Psoas muscle (tissue), 8 donors: ENCODE measurements at places on chromosomes 2 and 18. TPM values are rescaled to one million over a fixed set of nuclear protein-coding genes. Genes with fewer than 3 reads are reported as not detected.

The FEV gene
- not detected for polyA plus RNA-seq

- H3K4me3 ChIP-seq, result no peak overlapping the region
These were observed 7.1 kb downstream of the RBM45 start for GRCh38 chr2:178119179-178119922.

DNA sequence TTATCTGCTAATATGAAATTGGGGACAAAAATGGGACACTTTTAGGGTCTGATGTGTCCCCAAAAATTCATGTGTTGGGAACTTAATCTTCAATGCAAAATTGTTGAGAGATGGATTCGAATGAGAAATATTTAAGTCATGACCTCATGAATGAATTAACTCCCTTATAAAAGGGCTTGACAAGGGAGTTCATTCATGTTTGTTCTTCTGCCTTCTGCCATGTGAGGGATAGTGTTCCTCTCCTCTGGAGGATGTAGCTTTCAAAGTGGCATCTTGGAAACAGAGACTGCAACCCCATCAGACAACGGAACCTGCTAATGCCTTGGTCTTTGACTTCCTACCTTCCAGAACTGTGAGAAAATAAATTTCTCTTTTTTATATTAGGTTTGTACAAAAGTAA lies 89.2 kb upstream of the LINC00305 start:
- H3K27ac ChIP-seq, result no peak overlapping the region
- H3K36me3 ChIP-seq, result no peaks in the 10 kb centered on the region
- DNase-seq, result no peak
- H3K4me3 ChIP-seq, result no peak overlapping the region
- no peaks in the 10 kb centered on the region for H3K4me1 ChIP-seq

DNA sequence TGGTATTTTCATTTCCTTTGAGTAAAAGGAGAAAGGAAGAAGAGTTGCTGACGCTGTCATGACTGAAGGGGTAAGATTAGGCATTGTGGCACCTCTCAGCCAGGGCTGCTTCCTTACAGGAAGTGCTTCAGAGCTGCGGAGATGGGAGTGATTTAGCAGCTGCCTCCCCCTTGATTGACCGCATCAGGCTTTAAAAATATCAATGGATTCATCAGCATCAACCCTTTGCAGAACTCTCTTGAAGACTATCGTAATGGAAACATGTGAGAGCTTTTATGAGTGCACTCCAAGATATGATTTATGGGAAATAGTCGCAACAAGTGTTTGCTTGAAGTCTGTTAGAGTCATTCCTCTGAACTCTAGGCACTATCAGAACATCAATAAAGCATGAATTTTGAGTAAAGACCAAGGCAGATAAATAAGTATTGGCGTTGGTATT lies 141.1 kb downstream of the CSRNP3 start:
- no peak overlapping the region for H3K4me3 ChIP-seq
- H3K27me3 ChIP-seq, result no peaks in the 10 kb centered on the region
- H3K27ac ChIP-seq, result no peak overlapping the region
- no peak for DNase-seq
- H3K36me3 ChIP-seq, result no peaks in the 10 kb centered on the region

GRCh38 chr2:13996527-13996926 lies 636.0 kb upstream of the LRATD1 start:
- no peak for DNase-seq
- H3K27me3 ChIP-seq, result no peaks in the 10 kb centered on the region
- H3K4me3 ChIP-seq, result no peak overlapping the region
- no peaks in the 10 kb centered on the region for H3K36me3 ChIP-seq
- H3K27ac ChIP-seq, result no peak overlapping the region
- H3K4me1 ChIP-seq, result no peaks in the 10 kb centered on the region
